ENCODE measurements at places on chromosomes 5 and 9. TPM values are rescaled to one million over a fixed set of nuclear protein-coding genes. Genes with fewer than 3 reads are reported as not detected.

The CNTFR gene
- 0.54 TPM for polyA plus RNA-seq

The CCNG1 gene
- 38.1 TPM for polyA plus RNA-seq

The IFNK gene
- not detected for polyA plus RNA-seq

The ADRA1B gene
- polyA plus RNA-seq: 0.04 TPM

The IFNB1 gene
- polyA plus RNA-seq: not detected

The N4BP3 gene
- 26.2 TPM for polyA plus RNA-seq

The ASPN gene
- polyA plus RNA-seq: 2.5 TPM

The MYOT gene
- 0.14 TPM for polyA plus RNA-seq

The EGFLAM gene
- polyA plus RNA-seq: 0.82 TPM

The PDLIM4 gene
- polyA plus RNA-seq: 58.9 TPM

The PDZD2 gene
- polyA plus RNA-seq: 15.3 TPM

The C1QTNF3 gene
- 5.0 TPM for polyA plus RNA-seq

The SPINK1 gene
- 0.76 TPM for polyA plus RNA-seq

The HTR1A gene
- polyA plus RNA-seq: not detected

The MARVELD2 gene
- 5.0 TPM for polyA plus RNA-seq

The TBC1D9B gene
- polyA plus RNA-seq: 44.8 TPM

The LEAP2 gene
- polyA plus RNA-seq: 0.73 TPM

The ABHD17B gene
- polyA plus RNA-seq: 9.8 TPM

The WNK2 gene
- 3.4 TPM for polyA plus RNA-seq

The ABO gene
- 7.7 TPM for polyA plus RNA-seq

The PCDHGA5 gene
- polyA plus RNA-seq: 0.14 TPM

The STPG3 gene
- not detected for polyA plus RNA-seq

The TMEM215 gene
- not detected for polyA plus RNA-seq

The PCDHAC2 gene
- polyA plus RNA-seq: 0.02 TPM

The REEP5 gene
- polyA plus RNA-seq: 36.8 TPM

The NAIP gene
- 1.8 TPM for polyA plus RNA-seq

The TNFSF8 gene
- 0.47 TPM for polyA plus RNA-seq

The RUSC2 gene
- polyA plus RNA-seq: 27.2 TPM

The ANKRD20A1 gene
- 5.2 TPM for polyA plus RNA-seq

The NFIB gene
- 6.6 TPM for polyA plus RNA-seq

Measured in esophagus (tissue), 2 donors.